Posterior cingulate gyrus (tissue), 11 donors: ENCODE measurements at places on chromosomes 2 and 18.

DNA sequence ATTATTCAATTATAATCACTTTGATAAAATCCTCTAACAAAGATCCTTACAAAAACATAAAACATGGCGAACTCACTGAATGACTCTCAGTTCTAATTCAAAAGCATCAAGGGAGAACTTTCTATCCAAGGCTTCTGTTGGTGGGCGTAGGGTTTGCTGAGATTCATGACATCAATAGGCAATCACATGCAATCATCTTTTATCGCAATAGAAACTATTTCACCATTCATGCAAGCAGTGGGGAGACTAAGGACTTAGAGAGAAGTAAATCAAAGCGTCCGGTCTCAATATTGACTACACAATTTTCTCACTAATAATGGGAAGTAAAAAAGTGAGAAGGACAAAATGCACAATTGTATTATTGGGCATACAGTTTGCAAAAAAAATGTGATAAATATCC is 168.7 kb downstream of the SCG2 start:
- DNase-seq: no peak

DNA sequence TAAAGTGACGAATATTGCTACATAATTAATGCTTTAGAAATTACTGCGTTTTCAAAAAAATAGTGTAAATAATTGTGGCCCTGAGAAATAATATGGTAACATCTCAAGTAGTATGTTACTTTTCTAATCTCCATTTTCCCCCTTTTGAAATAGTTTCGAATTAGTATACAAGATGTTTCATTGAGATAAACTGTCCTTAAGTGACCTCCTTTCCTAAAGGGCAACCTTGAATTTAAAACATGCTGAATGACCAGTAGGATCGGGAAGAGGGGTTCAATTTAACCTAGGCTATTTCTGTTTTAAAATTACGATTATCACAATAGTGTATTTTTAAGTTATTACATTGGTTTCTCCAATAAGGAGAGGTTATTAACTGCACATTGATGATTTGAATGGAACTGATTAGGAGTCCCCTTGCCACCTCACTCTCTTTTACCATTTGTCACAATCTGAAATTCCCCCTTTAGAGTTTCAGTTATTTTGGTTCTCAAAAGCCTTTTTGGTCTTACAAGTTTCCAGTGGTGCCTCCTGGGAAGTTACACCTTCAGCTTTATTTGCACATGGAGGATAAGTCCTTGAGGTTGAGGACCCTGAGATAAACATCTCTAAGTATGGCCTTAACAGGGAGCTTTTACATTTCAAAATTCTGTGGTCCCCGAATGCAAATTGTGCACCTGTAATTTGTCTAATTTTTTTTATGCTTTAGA is 2.3 kb downstream of the ACTR3 start:
- DNase-seq: no peak

DNA sequence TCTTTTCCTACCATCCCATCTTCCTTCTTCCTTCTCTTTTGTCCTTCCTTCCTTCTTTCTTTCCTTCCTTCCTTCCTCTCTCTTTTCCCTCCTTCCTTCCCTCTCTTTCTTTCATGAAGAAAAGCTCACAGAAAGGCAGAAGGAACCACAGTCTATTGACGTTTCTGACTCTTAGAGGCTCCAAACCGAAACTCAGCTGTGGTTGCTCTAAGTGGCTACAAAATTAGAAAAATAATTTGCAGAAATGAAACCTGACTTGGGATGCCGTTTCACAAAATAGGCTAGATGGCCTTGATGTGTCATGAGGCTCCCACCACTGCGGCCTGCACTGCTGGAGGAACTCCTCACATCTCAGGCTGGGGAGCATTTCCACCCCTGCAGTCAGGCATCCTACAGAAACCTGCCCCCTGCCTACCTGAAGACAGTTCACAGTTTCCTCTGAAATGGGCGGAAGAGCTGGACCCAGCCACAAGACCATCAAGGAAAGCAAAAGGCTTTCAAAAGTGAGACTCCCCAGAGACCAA is 165.6 kb downstream of the SMAD7 start:
- DNase-seq: no peak

DNA sequence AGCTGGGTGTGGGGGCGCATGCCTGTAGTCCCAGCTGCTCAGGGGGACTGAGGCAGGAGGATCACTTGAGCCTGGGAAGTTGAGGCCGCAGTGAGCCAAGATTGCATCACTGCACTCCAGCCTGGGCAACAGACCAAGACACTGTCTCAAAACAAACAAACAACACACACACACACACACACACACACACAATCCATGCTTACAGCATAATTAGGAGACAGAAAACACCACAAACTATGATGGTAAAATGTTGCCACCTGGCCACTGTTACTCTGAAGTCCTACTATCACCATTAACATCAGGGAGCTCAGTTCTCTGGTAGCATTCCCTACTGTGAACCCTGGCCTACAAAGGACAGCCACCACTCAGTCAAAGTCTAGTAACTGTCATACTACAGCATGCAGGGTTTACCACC is 18.3 kb downstream of the DNPEP start:
- no peak for DNase-seq

DNA sequence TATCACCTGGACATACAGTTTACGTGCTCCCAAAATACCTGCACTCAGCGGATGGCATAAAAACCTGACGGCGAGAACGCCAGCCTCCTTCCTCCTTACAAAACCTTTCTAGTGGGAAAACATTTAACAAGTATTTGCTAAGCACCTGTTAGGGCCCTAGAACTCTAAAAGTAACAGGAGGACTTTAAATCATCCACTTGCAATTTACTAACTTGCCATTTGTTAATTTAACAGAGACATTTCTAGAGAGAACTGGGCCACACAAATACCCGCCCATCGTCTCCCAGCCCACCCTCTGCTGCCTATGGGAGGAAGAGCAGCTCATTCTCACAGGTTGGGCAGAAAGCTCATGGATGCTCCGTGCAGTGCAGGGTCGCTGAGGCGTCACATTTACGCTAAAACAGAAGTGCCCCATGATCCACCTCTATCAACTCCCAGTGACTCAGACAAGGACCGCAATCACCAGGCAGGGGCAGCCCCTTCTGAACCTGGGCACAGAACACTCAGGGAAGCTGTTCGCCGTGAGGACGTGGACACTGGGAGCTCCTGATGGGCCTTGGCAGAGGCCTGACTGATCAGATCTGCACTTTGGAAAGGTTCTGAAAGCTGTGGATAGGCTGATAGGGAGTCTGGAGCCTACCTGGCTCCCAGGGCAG is 106.9 kb downstream of the HDAC4 start:
- DNase-seq: peak; percentile 6

GRCh38 chr2:11812466-11813248 is 66.2 kb downstream of the LPIN1 start:
- no peak for DNase-seq

DNA sequence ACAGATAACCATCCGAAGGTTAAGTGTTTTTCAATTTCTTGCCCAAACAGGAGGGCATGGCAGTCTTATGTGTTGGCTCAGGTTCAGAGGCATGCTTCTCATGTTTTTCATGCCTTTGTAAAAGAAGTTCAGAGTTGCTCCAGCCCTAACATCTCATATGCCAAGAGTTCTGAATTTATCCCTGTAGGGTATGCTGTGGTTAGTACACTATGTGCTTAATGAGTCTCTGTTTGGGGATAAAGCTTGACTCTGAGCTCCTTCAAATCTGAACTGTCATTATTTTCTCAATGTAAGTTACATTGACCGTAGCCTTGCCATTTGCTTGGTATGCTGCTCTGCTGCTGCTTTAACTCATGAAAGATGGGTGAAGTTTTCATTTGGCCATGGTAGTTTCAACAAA is 67.9 kb upstream of the PNPT1 start:
- DNase-seq: no peak

DNA sequence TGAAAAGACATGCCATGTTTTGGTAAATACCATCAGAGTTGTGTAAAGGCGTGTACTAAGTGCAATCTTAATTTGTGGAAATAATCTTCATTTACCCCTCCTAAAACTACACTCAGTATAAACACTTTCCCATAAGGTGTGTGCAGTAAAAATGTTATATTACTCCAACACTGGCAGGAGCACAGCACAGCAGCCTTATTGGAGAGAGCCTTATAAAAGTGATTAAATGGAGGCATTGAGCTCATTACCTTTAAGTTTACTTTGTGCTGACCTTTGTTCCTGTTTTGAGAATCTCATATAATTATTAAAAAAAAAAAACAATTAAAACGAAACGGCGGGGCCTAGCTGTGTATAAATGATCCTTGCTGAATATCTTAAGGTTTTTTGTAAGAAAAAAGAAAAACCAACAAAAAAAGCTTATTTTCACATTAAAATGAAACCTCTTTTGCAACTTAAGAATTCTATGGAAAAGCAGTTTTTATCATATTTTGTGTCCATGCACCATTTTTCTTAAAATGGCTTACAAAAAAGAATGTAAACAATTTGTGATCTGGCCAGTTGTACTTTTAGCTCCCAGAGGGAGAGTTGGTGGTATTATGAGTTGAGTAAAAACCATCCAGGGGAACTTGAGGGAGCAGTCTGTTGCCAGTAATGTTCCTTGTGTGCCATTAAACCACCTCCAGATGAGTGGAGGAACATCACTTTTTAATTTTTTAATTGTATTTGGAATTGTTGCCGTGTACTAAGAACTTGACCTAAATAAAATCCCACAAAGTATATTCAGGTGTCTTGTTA is 103.4 kb downstream of the ABI2 start:
- no peak for DNase-seq

DNA sequence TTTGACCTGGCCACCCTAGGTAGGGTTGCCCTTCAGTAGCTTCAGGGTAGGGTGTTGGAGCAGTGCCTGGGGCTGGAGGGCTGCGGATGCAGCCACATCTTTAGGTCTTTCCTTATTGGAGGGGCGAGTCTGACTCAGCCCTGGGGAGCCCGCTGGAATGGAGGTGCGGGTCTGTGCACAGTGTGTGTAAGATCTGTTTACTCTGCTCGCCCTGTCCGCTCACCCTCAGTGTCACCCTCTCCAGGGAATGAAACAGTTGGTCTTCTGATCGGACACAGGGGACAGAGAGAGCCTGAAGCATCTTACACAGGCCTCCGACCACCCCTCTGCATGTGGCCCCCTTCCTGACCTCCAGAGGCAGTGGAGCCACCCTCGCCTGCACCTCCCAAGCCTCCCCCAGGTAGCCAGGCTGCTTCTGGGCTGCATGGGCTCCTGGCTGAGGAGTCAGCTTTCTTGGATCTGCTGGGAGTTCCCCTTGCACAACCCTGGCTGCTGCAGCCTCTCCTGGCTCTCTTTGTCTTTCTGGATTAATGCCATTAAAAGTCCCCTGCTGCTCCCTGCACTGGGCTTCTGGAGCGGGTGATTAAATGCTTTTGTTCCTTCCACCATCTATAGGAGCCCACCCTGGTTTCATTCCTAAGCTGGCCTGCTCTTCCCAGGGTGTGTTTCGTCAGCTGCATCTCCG is 82.6 kb downstream of the ASB1 start:
- peak; percentile 76 for DNase-seq

- DNase-seq: no peak
These were observed 30.2 kb upstream of the VWC2L start for GRCh38 chr2:214380681-214381080.

- no peak for DNase-seq
These were observed 85.1 kb upstream of the FOXI3 start for GRCh38 chr2:88537640-88538039.

- no peak for DNase-seq
These were observed 31.1 kb downstream of the TMEM178A start for GRCh38 chr2:39696838-39697237.
